ENCODE measurements at places on chromosomes 3 and 15.
A peak's percentile ranks its signal among the peaks of the same experiment; 100 is the strongest.

- DNase-seq = no peak
These were observed 68.0 kb upstream of the RPL35A start for GRCh38 chr3:197881970-197882338.

- DNase-seq = no peak
These were observed 514.7 kb upstream of the SGO1 start for GRCh38 chr3:20700714-20701113.

DNA sequence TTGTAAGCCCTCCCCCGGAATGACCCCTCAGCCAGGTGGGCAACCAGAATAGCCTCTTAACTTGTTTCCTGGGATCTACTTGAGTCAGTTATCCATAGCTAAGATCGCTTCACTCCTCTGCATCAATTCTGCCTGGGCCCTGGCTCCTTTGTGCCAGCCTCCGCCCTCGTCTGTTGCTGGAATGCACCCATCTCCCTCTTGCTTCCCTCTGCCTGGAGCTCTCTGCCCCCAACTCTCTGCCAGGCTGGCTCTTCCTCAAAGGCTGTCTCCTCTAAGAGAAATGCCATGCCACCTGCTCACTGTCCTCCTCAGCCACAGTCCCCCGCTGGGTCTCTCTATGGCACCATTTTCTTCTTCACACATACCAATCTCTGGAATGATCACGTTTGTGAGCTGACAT is 240.8 kb downstream of the ADAMTS17 start:
- no peak for DNase-seq

DNA sequence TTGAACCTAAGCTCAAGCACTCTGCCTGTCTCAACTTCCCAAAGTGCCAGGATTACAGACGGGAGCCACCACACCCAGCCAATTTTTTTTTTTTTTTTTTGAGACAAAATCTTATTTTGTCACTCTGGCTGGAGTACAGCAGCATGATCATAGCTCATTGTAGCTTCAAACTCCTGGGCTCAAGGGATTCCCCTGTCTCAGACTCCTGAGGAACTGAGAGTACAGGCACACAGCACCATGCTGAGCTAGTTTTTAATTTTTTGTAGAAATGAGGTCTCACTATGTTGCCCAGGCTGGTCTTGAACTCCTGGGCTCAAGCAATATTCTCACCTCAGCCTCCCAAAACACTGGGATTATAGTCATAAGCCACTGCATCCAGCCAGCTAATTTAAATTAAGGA is 36.8 kb upstream of the SUCLG2 start:
- no peak for DNase-seq

DNA sequence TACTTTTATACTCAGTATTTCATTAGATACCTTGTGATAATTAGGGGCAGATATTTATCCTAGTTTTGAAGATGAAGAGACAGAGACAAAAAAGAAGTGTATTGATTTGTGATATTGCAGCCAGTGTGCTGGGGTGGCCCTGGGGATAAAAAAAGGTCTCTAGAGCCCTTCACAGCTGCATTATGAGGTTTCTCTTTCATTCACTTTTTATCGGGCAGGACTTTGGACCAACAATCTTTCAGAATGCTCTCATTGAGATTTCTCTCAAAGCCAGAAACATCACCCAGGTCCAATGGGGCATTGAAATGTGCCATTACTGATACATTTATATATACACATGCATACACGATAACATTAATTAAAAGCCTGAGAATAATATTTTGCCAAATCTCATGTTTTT is 20.5 kb upstream of the SELENOT start:
- DNase-seq = no peak

- no peak for DNase-seq
These were observed 32.9 kb downstream of the NXPE3 start for GRCh38 chr3:101811875-101812274.

DNA sequence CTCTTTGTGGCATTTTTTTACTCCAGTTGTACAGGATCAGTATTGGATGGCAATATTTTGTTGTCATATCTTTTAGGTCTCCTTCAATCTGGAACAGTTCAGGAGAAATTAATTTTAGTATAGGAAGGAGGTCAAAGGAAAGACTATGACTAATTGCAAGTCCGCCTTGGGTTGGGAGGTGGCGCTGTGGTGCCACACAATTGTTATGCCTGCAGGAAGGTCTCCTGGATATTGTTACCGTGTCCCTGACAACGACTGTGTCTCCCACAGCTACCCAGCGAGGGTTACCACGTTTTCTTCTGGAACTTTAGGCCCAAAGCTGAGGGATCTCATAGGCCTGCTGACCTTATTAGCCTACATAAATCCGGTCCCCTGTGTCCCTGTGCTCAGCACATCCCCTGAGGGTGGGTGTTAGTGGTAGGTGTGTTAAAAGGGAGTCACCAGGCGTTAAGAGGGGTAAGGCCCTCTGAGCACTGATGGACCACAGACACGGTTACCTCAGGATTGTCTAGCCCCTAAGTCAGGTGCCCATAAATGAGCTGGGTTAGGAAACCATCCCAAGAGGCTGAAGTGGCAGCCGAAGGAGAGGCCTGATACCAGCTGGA is 31.5 kb downstream of the KCNAB1 start:
- DNase-seq = peak; percentile 67

GRCh38 chr15:95684693-95685115 is 645.8 kb upstream of the NR2F2 start:
- DNase-seq = no peak

All from suppressor macrophage (primary cell).